ENCODE measurements at places on chromosomes 1 and 21.
A peak's percentile ranks its signal among the peaks of the same experiment; 100 is the strongest.

GRCh38 chr21:29953072-29953471 is 13.3 kb upstream of the GRIK1 start:
- no peaks in the 10 kb centered on the region for H3K4me1 ChIP-seq
- no peak overlapping the region for H3K27ac ChIP-seq
- DNase-seq: no peak
- H3K36me3 ChIP-seq: no peaks in the 10 kb centered on the region
- no peak overlapping the region for H3K4me3 ChIP-seq

GRCh38 chr1:228860911-228861831 is 125.9 kb downstream of the RHOU start:
- H3K4me1 ChIP-seq: no peaks in the 10 kb centered on the region
- no peaks in the 10 kb centered on the region for H3K36me3 ChIP-seq
- no peak overlapping the region for H3K4me3 ChIP-seq
- no peaks in the 10 kb centered on the region for H3K27me3 ChIP-seq
- DNase-seq: no peak
- no peak overlapping the region for H3K27ac ChIP-seq

DNA sequence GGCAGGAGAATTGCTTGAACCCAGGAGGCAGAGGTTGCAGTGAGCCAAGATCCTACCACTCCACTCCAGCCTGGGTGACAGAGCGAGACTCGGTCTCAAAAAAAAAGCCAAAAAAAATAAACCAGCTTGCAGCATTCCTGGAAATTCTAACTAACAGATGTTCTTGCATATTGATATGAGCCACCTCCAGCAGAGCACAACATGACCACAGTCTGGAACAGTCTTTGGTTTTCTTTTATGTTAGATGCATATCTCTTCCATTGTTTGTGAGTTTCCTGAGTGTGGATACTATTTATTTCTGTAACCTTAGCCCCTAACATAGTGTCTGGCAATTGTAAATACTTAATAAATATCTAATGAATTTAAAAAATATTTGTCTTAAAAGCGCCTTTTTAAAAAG is 23.9 kb downstream of the IFNAR1 start:
- no peaks in the 10 kb centered on the region for H3K27me3 ChIP-seq
- no peak overlapping the region for H3K27ac ChIP-seq
- H3K4me3 ChIP-seq: no peak overlapping the region
- DNase-seq: no peak
- H3K4me1 ChIP-seq: no peaks in the 10 kb centered on the region
- peaks cover 97% of the 10 kb centered on the region for H3K36me3 ChIP-seq

DNA sequence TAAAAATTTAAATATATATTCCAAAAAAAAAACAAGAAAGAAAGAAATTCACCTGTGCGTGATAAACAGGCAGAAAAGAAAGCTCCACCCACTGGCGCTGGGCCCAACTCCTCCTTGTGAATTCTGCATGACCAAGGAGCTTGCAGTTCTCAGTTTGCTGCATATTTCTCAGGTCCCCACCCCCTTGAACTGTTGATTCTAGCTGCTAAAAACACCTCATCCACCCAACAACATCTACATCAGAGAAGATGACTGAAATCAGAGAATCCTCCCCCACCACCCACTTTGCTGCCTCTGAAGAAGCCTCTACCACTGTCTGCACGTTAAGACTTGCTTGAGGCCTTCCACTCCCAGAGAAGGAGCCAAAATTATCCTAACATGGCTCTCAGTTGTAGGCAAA is 104.8 kb downstream of the RGS2 start:
- H3K27ac ChIP-seq: no peak overlapping the region
- DNase-seq: no peak
- H3K4me1 ChIP-seq: no peaks in the 10 kb centered on the region
- no peaks in the 10 kb centered on the region for H3K36me3 ChIP-seq
- no peak overlapping the region for H3K4me3 ChIP-seq
- no peaks in the 10 kb centered on the region for H3K27me3 ChIP-seq

- no peaks in the 10 kb centered on the region for H3K27me3 ChIP-seq
- H3K4me1 ChIP-seq: peaks cover 86% of the 10 kb centered on the region
- no peak overlapping the region for H3K4me3 ChIP-seq
Observed at GRCh38 chr1:232596666-232597303, 33.1 kb downstream of the SIPA1L2 start.

GRCh38 chr1:157090196-157090647 is 9.4 kb downstream of the ETV3L start:
- H3K36me3 ChIP-seq: no peaks in the 10 kb centered on the region
- H3K4me1 ChIP-seq: peaks cover 7% of the 10 kb centered on the region
- H3K27me3 ChIP-seq: no peaks in the 10 kb centered on the region
- peak overlapping the region; percentile 14 for H3K27ac ChIP-seq

DNA sequence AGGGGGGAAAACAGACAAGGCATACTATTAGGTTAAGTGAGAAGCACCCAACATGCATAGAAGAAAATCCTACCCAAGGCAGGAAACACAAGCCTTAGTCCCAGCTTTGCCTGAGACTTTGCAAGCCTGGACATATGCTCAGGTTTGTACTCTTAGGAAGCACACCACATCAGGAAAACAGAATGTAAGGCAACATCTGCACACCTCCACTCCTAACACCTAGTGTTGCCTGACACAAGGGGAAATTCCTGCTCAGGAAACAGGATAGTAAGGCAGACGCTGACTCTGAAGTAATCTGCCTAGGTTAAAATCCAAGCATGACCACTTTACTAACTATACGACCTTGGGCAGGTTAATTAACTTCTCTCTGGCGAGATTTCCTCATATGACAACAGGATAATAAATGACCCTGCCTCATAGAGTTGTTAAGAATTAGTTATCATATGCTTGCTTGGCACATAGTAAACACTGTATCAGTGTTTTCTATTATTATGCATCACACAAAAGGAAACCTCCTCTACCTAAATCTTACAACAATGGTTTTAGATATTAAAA is 119.8 kb downstream of the ZZZ3 start:
- no peak overlapping the region for H3K27ac ChIP-seq
- no peaks in the 10 kb centered on the region for H3K27me3 ChIP-seq
- H3K36me3 ChIP-seq: peaks cover 45% of the 10 kb centered on the region
- no peaks in the 10 kb centered on the region for H3K4me1 ChIP-seq
- no peak overlapping the region for H3K4me3 ChIP-seq
- DNase-seq: no peak

DNA sequence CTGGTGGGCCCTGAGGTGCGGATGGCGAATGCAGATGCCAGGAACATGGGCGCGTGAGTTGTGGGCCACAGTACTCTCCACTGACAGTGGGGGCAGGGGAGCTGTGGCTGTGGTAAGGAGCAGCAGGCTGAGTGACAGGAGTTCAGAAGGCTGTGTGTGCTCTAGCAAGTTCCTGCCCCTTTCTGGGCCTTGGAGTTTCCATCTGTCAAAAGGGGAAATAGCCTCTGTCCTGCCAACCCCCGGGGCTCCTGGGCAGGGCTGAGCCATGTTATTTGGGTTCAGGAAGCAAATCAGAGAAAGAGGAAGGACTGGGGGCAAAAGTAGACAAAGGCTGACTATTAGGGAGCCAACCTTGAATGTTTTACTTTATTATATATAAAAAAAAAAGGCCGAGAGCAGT is 19.5 kb upstream of the MFN2 start:
- no peak overlapping the region for H3K27ac ChIP-seq
- H3K36me3 ChIP-seq: peaks cover 10% of the 10 kb centered on the region
- no peak overlapping the region for H3K4me3 ChIP-seq

- no peak overlapping the region for H3K27ac ChIP-seq
- peaks cover 23% of the 10 kb centered on the region for H3K4me1 ChIP-seq
- H3K36me3 ChIP-seq: peaks cover 16% of the 10 kb centered on the region
- no peaks in the 10 kb centered on the region for H3K27me3 ChIP-seq
- no peak overlapping the region for H3K4me3 ChIP-seq
Observed at GRCh38 chr21:42515708-42516502, 2.3 kb downstream of the SLC37A1 start.

- H3K4me3 ChIP-seq: no peak overlapping the region
- H3K27ac ChIP-seq: no peak overlapping the region
- no peak for DNase-seq
- H3K27me3 ChIP-seq: no peaks in the 10 kb centered on the region
- H3K36me3 ChIP-seq: no peaks in the 10 kb centered on the region
Observed at GRCh38 chr21:7933923-7934322, 2587.5 kb upstream of the TPTE start.

- H3K27ac ChIP-seq: peak overlapping the region; percentile 63
- H3K4me1 ChIP-seq: peaks cover 73% of the 10 kb centered on the region
- H3K4me3 ChIP-seq: no peak overlapping the region
- H3K36me3 ChIP-seq: peaks cover 31% of the 10 kb centered on the region
- no peaks in the 10 kb centered on the region for H3K27me3 ChIP-seq
- DNase-seq: peak; percentile 80
Observed at GRCh38 chr1:36239941-36240637, 15.8 kb downstream of the THRAP3 start.

DNA sequence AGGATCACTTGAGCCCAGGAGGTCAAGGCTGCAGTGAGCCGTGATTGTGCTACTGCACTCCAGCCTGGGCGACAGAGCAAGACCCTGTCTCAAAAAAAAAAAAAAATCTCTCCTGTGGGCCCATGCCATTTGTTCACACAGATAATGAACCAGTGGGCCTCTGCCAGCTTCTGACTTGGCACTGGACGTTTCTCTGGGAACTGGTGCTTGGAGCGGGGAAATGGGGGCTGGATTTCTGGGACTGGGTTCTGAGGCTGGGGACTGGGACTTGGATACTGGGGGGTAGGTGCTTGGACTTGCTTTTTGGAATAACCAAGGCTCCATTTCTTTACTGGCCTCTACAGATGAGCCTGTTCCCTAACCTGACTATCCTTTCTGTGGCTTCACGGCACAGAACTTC is 9.7 kb downstream of the IFI6 start:
- H3K27ac ChIP-seq: peak overlapping the region; percentile 78
- no peak for DNase-seq
- H3K27me3 ChIP-seq: no peaks in the 10 kb centered on the region
- no peak overlapping the region for H3K4me3 ChIP-seq

GRCh38 chr1:183218027-183218618 is 32.1 kb downstream of the LAMC2 start:
- H3K36me3 ChIP-seq: no peaks in the 10 kb centered on the region
- no peak overlapping the region for H3K4me3 ChIP-seq
- H3K27ac ChIP-seq: peak overlapping the region; percentile 80
- no peaks in the 10 kb centered on the region for H3K27me3 ChIP-seq

- H3K27me3 ChIP-seq: no peaks in the 10 kb centered on the region
- no peak overlapping the region for H3K27ac ChIP-seq
- H3K4me1 ChIP-seq: no peaks in the 10 kb centered on the region
- DNase-seq: no peak
- H3K36me3 ChIP-seq: no peaks in the 10 kb centered on the region
Observed at GRCh38 chr1:53111073-53111556, 31.3 kb downstream of the SLC1A7 start.

- H3K36me3 ChIP-seq: no peaks in the 10 kb centered on the region
- no peak overlapping the region for H3K27ac ChIP-seq
- no peak overlapping the region for H3K4me3 ChIP-seq
- no peaks in the 10 kb centered on the region for H3K4me1 ChIP-seq
- H3K27me3 ChIP-seq: no peaks in the 10 kb centered on the region
Observed at GRCh38 chr1:213296558-213296957, 245.5 kb downstream of the RPS6KC1 start.

GRCh38 chr1:215911406-215911968 is 344.4 kb downstream of the KCTD3 start:
- H3K4me3 ChIP-seq: no peak overlapping the region
- no peaks in the 10 kb centered on the region for H3K36me3 ChIP-seq
- H3K27me3 ChIP-seq: no peaks in the 10 kb centered on the region
- no peaks in the 10 kb centered on the region for H3K4me1 ChIP-seq

GRCh38 chr1:26686795-26687194 is 9.0 kb upstream of the ARID1A start:
- H3K4me3 ChIP-seq: no peak overlapping the region
- DNase-seq: no peak
- no peaks in the 10 kb centered on the region for H3K36me3 ChIP-seq
- no peak overlapping the region for H3K27ac ChIP-seq

DNA sequence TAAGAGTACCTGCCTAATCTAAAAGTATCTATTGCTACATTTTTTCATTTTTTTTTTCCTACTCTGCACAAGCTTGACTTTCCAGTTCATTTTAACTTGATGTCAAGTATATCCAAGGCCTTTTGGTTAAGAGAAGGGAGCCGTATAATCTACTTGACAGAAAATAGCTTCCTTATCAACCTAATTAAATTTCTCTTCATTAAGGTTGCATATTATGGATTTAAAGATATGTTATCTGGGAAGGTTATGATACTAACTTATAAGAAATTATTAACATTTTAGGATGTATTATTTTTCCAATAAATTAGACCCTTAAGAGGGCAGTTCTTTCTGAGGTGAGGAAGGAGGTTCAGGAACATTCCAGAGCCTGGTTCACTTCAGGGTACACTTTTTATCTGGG is 83.1 kb upstream of the SGIP1 start:
- H3K36me3 ChIP-seq: no peaks in the 10 kb centered on the region
- DNase-seq: no peak
- peaks cover 19% of the 10 kb centered on the region for H3K4me1 ChIP-seq
- no peaks in the 10 kb centered on the region for H3K27me3 ChIP-seq
- no peak overlapping the region for H3K4me3 ChIP-seq
